ENCODE measurements at places on chromosomes 5 and 9.

GRCh38 chr5:174616036-174616435 is 108.3 kb upstream of the MSX2 start:
- no peak for DNase-seq

- DNase-seq: no peak
Measured at GRCh38 chr5:33984178-33984577, 315 bp downstream of the SLC45A2 start.

DNA sequence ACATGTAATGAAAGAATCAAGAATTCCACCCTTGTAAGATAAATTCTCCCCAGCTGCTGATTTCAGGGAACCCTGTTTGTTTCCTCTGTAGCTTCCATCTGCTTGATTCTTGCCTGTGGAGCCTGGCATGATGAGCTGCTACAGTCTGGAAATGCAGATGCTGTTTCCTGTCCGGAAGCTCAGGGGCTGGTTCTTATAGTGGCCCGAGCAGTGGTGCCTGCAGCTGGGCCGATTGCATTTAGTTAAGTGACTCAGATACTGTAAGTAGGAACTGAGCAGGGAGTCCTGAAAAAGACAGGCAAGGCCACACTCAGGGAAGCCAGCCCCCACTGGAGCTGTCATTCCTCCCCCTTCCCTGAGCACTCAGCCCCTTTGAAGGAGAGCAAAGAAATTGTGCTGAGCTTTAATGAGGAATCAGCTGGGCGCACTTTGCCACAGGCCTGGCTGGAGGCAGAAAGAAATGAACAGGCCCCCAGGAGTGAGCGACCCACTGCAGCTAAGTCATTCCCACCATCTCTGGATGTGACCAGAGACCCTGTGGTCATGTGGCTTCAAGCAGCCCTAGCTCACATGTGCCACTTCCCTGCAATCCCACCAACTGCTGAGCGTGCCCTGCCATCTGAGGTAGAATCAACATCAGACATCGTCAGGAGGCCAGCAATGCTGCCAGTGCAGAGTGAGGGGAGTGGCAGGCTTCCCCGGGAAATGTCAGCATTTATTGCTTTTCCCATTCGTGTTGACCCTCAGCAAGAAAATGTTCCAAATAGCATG is 206.0 kb upstream of the WWC1 start:
- no peak for DNase-seq

- peak; percentile 64 for DNase-seq
Measured at GRCh38 chr9:78118742-78119473, 87.3 kb upstream of the GNAQ start.

DNA sequence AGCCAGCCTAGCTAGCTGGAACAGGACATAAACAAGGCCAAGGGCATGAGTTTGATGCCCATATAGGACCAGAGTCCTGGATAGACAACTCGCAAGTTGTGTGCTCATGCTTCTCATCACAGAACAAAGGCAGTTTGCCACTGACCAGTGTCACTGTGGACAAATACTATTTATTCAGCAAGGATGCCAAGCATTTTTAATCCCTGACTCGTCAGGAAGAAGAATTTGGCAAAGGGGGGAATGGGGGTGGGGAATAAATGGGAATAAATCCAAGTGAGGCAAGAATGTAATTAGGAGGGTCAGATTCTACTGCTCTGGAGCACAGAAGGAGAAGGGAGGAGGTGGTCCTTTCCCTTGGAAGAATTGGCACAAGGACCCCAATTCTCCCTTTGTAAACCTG is 46.8 kb upstream of the ANKRD55 start:
- no peak for DNase-seq

DNA sequence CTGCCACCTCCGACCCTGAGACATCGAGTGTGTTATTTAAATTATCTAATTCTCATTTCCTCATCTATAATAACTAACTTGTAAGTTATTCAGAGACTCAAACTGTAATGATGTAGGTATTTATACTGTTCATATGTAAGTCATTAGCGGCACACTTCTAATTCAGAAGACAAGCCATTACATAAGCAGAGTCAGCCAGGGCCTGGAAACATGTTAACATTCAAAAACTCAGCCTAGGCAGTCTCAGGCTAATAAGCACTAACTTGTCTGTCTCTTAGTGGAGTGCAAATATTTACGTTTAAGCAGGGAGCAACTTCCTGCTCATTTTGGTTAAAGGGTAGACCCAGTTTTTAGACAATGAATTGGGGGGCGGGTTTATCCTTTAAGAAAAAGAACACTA is 598.4 kb downstream of the ACTL7B start:
- DNase-seq: peak; percentile 28

DNA sequence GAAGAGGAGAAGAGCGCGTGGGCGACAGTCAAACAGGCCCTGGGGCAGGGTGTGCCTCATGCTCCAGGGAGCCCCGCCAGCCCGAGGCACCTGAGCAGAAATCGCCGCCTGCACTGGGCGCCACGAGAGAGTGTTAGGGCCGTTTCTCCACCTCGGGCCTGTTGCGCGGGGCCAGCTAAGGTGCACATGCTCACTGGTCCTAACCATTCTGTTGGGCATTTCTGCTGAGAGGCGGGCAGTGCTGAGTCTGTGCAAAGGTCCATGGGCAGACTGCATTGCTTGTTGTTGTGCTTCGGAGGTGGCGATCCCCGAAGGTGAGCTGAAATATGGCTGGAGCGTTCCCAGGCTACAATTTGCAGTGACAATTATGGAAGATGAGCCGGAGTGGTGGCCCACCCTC is 367.8 kb upstream of the SPATA31A5 start:
- DNase-seq: no peak

DNA sequence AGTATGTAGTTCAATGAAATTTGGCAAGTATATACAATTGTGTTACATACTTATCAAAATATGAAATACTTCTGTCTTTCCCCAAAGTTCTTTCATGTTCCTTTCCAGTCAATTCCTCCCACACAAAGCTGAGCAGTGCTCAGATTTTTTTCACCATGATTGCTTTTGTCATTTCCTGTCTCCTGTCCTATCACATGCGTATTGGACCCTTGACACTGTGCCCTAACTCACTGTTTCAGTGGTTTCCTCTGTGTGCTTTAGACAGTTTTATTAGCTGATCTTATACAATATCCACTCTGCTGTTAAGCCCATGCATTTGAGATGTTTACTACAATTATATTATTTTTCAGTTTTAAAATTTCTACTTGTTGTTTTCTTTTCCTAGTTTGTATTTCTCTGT is 463.6 kb upstream of the MEF2C start:
- no peak for DNase-seq

DNA sequence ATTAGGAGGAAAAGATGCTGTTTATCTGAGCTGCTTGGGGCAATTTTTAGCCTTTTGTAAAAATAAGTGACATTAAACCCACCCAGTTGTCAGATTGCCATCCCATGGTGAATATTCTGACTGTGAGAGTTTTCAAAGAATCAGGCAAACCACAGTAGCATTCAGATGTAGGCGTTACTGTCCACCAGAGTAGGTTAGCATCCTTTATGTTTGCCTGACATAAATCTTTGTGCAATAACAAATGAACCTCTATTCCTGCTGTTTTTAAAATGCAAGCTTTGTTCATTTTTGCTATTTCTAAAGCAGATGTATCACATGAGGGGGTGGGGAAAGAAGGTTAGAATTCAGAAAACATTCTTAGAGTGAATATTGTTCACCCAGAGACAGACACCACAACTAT is 427.8 kb downstream of the CDH9 start:
- no peak for DNase-seq

DNA sequence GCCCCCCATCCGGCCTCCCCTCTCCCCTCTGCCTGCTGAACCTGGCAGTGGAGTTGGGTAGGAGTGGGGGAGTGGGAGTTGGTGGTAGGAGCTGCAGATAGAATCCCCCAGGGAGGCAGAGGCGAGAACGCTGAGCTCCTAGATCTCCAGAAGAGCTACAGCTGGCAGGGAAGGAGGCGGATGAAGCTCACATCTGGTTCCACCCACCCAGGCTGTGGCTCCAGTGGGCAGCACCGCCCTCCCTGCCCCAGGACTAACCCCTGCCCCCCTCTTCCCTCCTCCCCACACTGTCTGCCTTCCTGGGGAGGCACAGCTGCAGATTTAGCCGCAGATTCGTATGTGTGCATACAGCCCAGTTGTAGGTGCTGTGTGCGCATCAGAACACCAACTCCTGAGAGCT is 34.2 kb downstream of the C9orf50 start:
- DNase-seq: no peak

GRCh38 chr5:35308421-35308820 is 78.1 kb upstream of the PRLR start:
- DNase-seq: no peak

GRCh38 chr5:53165431-53166182 is 56.0 kb upstream of the MOCS2 start:
- DNase-seq: no peak

GRCh38 chr9:113349445-113350094 is at the start of gene BSPRY:
BSPRY (plus strand) TSS chr9:113349541; CDS start chr9:113349580, 39 bp downstream.
- DNase-seq: no peak

DNA sequence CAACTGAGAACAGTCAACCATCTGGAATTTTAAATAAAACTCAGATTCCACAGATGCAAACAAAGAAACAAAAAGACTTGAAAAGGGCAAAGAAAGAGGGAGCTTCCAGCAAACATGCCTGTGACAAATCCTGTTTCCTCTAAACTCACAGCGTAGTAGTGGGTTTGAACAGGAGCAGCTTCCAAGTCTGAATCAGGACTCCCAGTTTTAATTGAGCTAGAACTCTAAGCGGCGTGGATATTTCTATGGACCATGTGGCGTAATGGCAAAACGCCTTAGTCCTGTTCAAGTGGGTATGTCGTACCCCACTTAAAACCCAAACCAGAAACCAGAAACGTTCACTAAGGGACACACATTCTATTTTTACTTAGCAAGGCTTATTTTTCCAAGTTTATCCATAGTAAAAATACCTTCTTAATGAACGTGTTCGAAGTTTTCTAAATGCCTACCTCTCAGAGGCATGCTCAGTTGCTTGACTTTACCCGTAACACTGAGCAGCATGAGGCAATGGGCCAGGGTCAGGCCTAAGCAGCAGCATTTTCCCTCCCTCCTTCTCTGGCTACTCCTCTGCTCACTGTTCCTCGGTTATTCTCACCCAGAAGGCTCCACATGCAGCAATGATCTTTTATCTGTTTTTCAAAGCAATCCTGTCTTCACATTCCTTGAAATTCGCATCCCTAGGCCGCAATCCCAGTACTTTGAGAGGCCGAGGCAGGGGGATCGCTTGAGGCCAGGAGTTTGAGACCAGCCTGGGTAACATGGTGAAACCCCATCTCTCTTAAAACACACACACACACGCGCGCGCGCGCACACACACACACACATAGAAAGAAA is 77.9 kb downstream of the FNBP1 start:
- peak; percentile 60 for DNase-seq

DNA sequence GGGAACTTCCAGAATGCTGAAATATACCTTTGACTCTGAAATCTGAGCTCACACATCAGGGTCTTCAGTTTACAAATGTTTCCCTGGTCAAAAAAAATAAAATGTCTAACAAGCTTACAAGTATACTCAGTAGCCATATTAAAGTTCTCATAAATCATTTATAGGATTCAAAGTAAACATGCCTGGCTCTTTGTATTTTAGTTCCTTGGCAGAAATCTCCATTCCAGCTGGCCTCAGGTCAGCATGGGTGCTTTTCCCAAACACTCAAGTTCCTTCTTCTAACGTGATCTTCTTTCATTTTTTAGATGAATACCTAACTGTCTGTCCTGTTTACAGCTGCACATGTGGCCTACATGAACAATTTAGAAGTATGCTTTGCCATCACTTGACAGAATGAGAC is 263.2 kb downstream of the GAS1 start:
- DNase-seq: no peak

GRCh38 chr9:81461196-81461595 is 228.2 kb downstream of the TLE1 start:
- DNase-seq: no peak

GRCh38 chr5:150675069-150675468 is 14.0 kb downstream of the MYOZ3 start:
- DNase-seq: no peak

- DNase-seq: no peak
Measured at GRCh38 chr5:34519489-34520220, 136.5 kb upstream of the RAI14 start.

- no peak for DNase-seq
Measured at GRCh38 chr5:121963392-121963791, 1.6 kb downstream of the SRFBP1 start.

DNA sequence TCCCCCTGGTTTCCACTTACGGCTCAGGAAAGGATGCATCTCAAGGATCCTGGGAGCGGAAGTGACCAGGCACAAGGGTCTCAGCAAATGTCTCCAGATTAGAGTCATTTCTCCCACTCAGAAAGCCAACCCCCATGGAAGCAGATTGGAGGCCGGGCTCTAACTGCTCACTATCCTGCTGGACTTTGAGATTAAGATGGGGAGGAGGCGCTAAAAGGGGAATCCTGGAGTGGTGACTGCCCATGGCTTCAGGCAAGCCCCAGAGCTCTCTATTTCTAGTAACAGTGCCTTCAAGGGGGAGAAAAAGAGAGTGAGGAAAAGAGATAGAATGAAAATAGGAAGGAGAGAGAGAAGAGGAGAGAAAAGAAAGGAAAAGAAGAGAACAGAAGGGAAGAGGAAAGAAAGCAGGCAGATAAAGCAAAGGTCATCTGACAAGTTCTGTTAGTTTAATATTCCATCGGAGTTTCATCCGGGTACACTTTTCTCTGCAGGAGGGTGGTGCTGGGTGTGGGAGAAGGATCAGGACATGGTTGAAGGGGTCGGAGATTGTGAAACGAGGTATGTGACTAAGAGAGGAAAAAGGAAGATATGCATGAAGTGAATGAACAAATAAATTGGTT is at the start of gene AGXT2:
AGXT2 (minus strand) TSS at position 165 of the 620 bp plus-strand sequence; CDS start at position 108, 57 bp downstream.
- DNase-seq: no peak

DNA sequence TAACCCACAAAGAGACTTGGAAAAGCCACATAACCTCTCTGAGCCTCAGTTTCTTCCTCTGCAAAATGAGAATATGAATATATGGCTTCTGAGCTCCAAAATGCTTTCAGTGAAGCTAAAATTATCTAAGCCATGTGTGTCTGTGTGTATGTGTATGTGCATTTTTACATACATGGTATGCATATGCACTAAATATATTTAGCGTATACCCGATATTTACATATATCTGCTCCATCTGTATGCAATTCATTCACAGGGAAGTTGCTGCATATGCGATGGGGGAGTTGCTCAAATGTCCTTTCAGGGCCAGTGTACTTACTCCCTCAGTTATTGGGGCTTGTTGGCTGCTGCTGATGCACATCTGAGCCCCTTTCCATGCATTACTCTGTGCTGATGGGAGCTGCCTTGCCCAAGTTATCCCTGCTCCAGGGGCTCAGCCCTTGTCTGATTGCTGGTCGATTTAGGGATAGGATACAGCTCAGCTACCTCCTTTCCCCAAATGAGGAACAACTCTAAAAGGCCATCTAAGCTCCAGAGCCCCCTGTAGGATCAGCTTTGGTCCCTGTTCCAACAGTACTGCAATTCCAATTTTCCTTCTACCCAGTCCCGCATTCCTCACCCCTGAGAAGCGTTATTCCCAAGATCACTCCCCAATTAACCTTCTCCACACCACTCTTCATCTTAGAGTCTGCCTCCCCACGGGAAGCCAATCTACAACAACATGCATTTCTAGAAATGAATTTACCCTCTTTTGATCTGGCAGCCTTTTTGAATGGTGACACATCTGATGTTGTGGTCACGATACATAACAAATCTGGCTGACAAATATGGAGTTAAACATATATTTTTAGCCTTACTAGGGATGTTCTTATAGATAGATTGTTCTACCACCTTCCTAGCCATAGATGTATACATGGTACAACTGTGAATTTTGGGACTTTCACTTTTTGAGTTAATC is 15.9 kb downstream of the RHOBTB3 start:
- DNase-seq: no peak

Data from GM04504 (cell line).